ENCODE measurements at places on chromosomes 16 and 17. TPM values are rescaled to one million over a fixed set of nuclear protein-coding genes. Genes with fewer than 3 reads are reported as not detected.

KRT25 gene
- total RNA-seq, result not detected

ALKBH5 gene
- total RNA-seq, result 52.3 TPM

SLC35G6 gene
- total RNA-seq, result not detected

CLEC18B gene
- total RNA-seq, result 4.4 TPM

PDILT gene
- not detected for total RNA-seq

TVP23A gene
- 31.9 TPM for total RNA-seq

MYH13 gene
- total RNA-seq, result not detected

ITGAX gene
- 1.3 TPM for total RNA-seq

SNX20 gene
- not detected for total RNA-seq

FLII gene
- 91.1 TPM for total RNA-seq

C17orf78 gene
- not detected for total RNA-seq

PRAC1 gene
- total RNA-seq, result not detected

AANAT gene
- total RNA-seq, result not detected

CES1 gene
- 0.63 TPM for total RNA-seq

TTLL6 gene
- total RNA-seq, result not detected

TP53TG3 gene
- not detected for total RNA-seq

WNT3 gene
- 6.3 TPM for total RNA-seq

YPEL2 gene
- 14.1 TPM for total RNA-seq

MYH1 gene
- total RNA-seq, result not detected

CTRB2 gene
- not detected for total RNA-seq

LGALS9B gene
- not detected for total RNA-seq

NLRC3 gene
- 0.94 TPM for total RNA-seq

OR2C1 gene
- total RNA-seq, result 0.94 TPM

NPIPB6 gene
- 8.5 TPM for total RNA-seq

HMOX2 gene
- 42.9 TPM for total RNA-seq

AIPL1 gene
- total RNA-seq, result not detected

Data from parietal lobe (tissue), 2 donors.